HT1080 (cell line): ENCODE measurements at places on chromosomes 2 and 18.
A peak's percentile ranks its signal among the peaks of the same experiment; 100 is the strongest.

- no peak for DNase-seq
These were observed 104.7 kb downstream of the TNS1 start for GRCh38 chr2:217897816-217898806.

DNA sequence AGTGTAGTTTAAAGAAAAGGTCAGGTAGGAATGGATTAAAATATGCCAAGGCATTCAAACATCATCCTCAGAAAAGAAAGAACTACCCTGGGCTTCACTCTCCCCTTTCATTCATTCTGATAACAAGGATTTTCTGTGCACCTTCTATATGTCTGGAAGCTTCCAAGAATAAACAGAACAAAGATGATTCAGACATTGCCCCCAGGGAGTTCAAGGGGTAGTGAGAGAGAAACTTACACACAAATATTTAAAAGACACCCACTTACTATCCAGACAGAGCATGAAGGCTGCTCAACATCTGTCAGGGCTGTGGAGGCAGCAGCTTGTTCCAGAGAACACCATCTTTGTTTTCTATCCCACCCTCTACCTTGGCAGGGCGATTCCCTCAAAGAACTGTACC, 140.5 kb downstream of the ALK start:
- DNase-seq = no peak

GRCh38 chr2:27212626-27213471, 781 bp upstream of the SLC5A6 start:
- DNase-seq = peak; percentile 15

DNA sequence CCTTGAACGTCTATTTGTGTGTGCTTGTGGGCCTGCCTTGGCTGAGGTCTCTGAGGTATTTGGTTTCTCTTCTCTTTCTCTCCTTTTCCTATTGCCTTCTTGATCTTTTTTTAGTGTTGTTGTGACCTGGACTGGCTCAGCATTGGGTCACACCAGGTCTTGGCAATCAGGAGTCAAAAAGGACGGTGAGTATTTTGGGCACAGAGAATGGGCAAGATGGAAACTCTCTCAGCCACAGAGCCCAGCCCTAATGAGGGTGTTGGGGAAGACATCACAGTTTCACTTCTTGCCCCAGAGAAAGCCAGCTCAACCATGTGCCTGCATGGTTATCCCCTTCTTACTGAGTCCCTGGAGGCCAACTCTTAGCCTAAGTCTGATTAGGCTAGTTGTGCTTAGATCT, 13.7 kb upstream of the INO80C start:
- DNase-seq = no peak

- DNase-seq = no peak
These were observed 111.9 kb downstream of the HAUS1 start for GRCh38 chr18:46215902-46216723.

GRCh38 chr2:43083710-43084698, 142.4 kb downstream of the ZFP36L2 start:
- DNase-seq = peak; percentile 53

DNA sequence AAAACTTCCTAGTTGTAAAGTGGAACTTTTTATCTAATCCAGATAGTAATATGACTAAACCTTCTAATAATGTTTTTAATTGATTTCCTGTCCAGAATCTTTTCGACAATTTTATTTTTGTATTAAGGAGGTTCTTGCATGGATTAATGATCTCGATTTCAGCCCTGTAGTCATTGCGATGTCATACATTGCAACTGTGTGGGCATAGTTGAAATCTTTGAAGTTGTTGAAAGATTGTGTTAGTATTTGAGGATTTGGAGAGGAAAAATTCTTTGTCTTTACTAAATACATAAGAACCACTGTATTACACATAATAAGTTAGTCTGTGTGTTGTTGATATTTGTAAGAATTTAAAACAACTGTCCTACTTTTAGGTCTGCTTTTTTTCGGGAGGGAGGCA, 31.1 kb downstream of the ACSL3 start:
- DNase-seq = no peak

DNA sequence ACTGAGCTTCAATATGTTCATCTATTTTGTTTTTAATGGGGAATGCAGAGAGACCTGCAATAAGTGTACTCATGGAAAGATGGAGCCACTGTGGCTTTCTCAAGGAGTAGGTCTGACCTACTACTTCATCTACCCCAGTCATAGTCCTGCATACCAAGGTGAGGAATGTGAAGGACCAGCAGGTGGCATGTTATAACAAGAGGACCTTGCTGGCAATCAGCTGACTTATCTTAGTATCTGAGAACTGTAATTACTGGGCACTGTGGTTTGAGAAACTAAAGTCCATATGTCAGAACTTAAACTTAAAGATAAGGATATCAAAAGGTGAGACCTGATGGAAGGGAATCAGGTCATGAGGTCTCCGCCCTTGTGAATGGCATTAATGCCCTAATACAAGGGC, 1104.2 kb downstream of the BCL11A start:
- no peak for DNase-seq

- DNase-seq = no peak
These were observed 34.0 kb downstream of the BIN1 start for GRCh38 chr2:127072970-127073369.

DNA sequence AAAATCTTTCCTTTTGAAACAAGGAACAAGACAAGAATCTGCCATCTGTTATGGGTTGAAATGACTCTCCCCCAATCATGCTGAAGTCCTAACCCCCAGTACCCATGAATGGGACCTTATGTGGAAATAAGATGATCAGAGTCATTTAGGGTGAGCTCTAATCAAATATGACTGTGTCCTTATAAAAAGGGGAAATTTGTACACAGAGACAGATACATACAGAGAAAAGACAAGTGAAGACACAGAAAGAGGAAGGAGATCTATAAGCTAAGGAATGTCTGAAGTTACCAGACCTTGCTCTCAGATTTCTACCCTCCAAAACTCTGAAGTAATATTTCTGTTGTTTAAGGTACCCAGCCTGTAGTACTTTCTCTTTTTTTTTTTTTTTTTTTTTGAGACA, 15.7 kb downstream of the TGFBRAP1 start:
- DNase-seq = no peak

GRCh38 chr18:36155851-36156757, 26.4 kb downstream of the ELP2 start:
- DNase-seq = no peak

DNA sequence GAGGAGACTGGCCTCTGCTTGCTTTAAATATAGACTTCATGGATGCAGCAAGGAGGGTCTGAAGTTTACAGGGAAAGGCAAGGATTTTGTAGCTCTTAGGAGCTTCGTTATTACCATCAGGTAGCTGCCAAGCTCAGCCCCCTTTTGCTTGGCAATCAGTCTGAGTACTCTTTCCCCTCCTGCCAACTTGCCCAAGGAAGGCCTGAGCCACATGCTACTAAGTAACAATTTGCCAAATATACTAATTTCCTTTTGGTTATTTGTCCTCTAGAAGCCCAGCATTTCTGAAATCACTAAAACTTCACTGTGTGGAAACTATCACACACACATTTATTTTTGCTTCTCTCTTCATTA, 85.5 kb upstream of the ITPRID2 start:
- DNase-seq = no peak

GRCh38 chr2:74739129-74739528, 85.1 kb downstream of the SEMA4F start:
- no peak for DNase-seq

DNA sequence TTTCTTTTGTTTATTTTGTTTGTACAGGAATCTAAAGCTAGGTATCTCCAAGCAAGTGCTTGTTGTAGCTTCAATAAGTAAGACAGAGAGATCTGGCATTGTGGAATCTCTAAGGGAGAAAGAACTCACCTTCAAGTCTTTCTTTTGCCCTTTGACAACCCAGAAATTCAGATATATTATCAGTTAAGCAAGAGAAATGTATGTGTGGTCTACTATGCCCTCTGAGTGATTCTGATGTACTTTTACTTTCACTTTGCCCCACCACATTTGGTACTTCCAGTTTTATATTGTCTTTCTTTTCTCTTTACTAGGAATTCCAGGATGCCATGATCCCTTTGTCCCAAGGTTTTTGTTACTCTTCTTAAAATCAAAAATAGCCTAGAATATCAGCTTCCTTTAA, 259.6 kb upstream of the PIK3C3 start:
- DNase-seq = peak; percentile 26

- DNase-seq = no peak
These were observed 47.1 kb upstream of the FHL2 start for GRCh38 chr2:105445976-105446375.

GRCh38 chr18:34704074-34704473, 6.0 kb upstream of the DTNA start:
- no peak for DNase-seq

GRCh38 chr2:160783474-160783873, 289.9 kb upstream of the RBMS1 start:
- peak; percentile 11 for DNase-seq

DNA sequence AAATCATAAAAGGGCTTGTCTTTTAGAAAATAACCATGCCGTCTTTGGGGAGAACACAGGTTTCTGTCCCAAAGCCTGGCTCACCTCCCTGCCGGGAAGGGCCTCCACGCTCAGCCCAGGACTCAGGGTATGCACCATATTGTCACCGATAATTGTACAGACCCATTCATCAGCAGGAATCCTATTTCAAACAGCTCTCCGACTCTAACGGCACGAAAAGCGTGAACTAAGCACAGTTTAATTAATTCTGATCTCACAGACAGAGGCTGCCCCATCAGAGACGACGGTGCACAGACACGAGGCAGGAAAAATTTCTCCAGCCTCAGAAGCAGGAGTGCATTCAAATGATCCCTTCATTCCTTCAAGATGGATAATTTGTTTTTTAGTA, 276.2 kb downstream of the MYCN start:
- no peak for DNase-seq

DNA sequence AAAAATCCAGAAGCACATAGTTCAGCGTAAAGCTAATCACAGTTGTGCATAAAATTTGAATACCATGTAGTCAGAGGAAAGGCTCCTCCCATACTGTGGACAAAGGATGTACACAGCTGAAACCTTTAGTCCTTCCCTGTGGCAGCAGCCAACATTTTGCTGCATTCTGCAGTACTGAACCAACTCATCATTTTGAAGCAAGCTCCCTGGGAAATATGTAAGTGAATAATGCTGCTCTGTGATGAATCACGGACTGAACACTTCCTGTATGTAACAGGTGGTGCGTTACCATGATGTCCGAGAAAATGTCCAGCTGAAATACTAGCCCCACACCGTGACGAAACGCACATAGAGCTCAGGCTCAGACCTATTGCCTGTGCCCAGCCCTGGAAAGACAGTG, 421.1 kb upstream of the RAB12 start:
- DNase-seq = peak; percentile 94

DNA sequence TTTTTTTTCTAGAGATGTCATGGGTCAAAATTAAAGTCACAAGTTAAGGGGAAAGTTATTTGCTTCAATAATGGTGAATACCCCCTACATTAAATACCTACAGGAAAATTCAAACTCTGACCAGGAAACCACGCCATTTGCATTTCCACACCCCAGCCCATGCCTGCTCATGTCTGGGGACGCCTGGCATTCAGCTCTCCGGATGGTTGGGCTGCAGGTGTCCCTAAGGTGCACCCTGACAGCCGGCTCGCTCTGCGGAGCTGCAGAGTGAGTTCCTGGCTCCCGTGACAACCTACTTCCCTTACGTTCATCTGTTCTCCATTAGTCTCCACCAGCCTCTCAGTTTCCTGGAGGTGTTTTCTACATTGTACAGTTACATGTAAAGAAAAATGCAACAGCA, 122.7 kb upstream of the RIOK3 start:
- no peak for DNase-seq

GRCh38 chr2:101692041-101692440, 5.5 kb upstream of the MAP4K4 start:
- DNase-seq = no peak

DNA sequence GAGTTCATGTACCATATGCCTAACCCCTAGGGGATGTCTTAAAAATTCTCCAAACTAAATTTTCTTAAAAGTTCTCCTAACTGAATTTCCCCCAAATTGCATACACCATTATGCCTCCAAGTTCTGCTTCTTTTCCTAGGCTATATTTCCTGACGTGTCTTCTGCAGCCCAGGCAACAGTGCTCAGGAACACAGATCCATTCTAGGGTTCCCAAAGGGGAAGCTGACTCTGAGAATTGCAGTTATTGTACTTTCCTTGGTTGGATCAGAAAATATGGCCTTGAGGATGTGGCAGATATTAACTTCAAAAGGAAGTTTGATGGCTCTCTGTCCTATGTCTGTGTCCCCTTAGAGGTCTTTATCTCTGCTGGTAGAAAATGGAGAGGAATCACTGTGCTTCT, 124.3 kb downstream of the TMEM17 start:
- DNase-seq = no peak

DNA sequence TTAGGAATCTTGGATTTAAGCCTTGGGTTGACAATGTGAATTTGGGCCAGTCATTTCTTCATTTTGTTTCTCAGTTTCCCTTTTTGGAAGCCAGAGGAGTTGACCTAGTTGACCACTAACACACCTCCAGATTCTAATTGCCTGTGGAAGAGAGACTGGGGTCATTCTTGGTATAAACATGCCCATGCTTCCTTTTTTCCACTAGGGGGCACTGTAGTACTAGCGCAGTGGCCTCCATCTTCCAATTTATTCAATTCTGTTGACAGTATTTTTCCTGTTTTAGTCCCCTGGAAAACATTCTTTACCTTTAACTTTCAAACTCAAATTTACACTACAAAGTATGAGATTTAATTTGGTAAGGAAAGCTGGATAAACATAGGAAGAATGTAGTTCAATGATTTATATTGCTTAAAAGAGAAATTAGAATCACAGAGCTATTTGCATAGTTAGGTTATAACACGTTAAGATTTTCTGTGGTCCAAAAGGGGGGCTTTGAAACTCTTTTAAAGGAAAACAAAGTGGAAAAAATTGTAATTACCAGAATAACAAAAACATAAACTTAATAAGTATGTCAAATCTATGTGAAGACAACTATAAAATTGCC, 57.5 kb upstream of the AGPS start:
- peak; percentile 43 for DNase-seq

GRCh38 chr2:119069781-119070180, 88.8 kb downstream of the C1QL2 start:
- no peak for DNase-seq

- DNase-seq = no peak
These were observed 90.9 kb upstream of the ID2 start for GRCh38 chr2:8590938-8591337.

GRCh38 chr2:2647141-2647541, 316.1 kb upstream of the MYT1L start:
- peak; percentile 90 for DNase-seq

DNA sequence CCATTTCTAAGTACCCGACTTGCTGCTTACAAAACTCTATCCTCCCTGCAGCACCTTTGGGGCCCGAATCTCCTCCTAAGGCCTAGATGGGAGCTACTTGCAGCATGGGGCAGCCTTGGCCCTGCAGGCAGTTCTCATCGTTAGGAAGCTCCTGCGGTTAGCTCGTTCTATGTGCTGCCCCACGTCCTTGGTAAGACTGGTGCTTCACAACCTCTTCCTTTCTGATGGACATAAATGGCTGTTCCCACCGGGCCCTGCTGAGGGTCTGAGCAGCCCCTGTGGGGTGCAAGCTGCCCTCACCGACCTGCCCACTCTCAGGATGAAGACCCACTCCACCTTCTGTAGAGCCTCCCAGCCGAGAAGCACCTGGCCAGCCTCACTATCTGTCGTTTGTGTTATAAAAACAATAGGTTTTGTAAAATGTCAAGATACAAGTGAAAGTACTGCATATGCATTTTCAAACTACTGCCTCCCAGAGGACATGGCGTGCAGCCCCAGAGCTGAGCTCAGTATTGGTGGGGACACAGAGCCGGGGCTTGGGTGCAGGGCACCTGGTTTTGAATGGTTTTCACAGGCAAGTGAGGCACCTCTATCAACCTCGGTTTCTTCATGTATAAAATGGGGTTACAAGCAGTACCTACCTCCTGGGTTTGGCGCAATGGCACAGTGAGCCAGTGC, 19.4 kb downstream of the OTOF start:
- DNase-seq = no peak
